ENCODE measurements at places on chromosomes 2 and 18.

DNA sequence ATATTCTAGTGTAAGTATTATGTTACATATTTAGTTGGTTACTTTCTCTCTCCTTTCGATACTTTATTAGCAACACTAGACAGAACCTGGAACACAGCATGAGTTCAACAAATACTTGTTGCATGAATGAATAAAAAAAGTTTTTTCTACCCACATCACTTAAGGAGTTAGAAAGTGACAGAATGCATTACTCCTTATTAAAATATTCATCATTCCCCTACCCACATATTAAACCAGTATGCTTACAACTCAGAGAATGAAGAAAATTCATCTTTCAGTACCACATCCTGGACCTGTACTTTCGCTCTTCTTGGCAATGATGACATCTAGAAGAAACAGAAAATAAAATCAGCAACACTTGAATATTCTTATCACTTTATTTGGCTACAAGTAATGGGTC is 6.0 kb downstream of the SRBD1 start:
- no peak for DNase-seq

- DNase-seq, result peak; percentile 23
Measured at GRCh38 chr18:54671291-54671881, 80.3 kb downstream of the DYNAP start.

GRCh38 chr18:76547296-76547695 is 52.3 kb upstream of the ZNF516 start:
- no peak for DNase-seq

GRCh38 chr2:119728421-119728820 is 31.3 kb upstream of the PTPN4 start:
- DNase-seq, result no peak

DNA sequence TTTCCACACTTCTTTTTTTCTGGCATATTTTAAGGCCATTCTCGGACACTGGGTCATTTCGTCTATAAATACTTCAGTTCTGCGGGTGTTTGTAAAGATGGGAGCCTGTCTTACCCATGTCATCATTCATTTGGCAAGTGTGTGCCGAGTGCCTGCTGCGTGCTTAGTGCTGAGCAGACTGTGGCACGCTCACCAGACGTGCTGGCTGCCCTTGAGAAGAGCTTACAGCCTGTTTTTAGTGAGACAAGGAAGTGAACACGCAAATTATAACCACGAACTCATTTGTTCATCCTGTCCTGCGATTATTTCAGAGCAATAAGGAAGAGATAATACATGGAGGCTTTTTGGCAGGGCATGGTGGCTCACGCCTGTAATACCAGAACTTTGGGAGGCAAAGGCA is 10.4 kb upstream of the STON1 start:
- no peak for DNase-seq

DNA sequence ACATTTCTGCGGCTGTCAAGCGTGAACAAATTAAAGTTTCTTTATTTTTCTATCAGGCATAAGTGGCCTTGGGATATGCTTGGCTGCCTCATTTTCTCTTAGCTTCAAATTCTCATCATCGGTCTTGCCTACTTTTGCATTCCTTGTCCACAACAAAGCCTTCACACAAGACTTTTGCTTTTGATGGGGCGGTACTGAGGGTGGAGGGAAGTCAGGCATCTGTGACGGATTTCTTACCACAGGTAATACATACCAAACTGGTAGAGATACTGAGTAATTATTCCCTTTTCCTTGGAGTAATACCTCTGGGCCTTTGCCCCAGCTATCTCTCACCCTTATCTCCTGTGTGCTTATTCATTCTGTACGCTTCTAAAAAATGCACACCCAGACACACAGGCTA is 468.3 kb upstream of the RGPD4 start:
- DNase-seq, result no peak
